B cell (primary cell): ENCODE measurements at places on chromosomes 6 and 20. TPM values are rescaled to one million over a fixed set of nuclear protein-coding genes. Genes with fewer than 3 reads are reported as not detected.

DNA sequence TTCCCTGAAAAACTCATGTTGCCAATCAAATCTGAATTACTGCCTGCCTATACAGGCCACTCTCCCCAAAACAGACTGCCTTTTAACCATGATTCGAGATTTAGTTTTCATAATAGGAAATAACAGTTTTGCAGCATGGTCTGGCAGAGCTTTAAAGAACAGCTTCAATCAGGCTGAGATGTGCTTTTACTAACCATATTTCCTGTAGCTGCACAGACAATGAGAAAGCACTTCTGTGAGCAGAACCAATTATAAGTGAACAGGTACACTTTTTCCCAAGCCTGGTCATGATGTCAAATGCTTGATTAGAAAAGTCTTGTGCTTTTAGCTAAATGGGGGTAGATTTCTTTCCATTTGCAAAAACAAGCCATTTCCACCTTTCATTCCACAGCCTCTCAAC lies 108.2 kb downstream of the THEMIS start:
- no peak for DNase-seq

GRCh38 chr20:39225978-39226377 lies 263.8 kb downstream of the DHX35 start:
- no peak for DNase-seq

DNA sequence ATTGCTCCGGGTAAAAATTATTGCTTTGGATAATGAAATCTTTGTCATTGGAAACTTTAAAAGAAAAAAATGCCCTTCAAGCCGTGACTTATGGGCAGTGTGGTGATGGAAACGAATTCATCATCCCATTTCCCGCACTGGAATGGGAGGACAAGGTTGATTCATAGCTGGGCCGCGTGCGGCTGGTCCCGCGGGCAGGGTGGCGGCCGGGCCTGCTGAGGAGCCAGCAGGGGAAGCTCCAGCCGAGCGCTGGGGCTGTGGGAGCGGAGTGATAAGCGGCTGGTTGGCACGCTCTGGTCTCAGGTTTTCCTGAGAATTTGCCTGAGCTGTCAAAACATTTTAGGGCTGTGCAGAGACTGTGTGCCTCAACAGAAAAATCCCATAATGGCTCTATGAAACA lies 351.7 kb downstream of the CDC5L start:
- DNase-seq = no peak

DNA sequence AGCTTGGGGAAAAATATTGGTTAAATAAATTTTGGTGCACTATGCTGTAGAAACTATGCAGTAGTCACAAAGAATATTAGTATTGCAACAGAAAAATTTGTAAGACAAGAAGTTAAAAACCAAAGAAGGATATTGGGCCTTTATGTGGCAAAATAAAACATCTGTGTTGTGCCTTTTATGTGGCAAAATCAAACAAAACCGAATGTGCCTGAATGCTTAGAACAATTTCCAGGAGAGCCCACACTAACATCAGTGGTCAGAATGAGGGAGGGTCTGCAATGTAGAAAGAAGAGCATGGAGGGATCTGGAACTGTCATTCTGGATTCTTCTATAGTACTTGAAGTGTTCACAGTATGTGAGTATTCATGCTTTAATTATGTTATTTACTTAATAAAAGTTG lies 75.2 kb downstream of the L3MBTL3 start:
- no peak for DNase-seq

GRCh38 chr6:149694921-149695320 lies 23.0 kb downstream of the LATS1 start:
- DNase-seq = no peak

DNA sequence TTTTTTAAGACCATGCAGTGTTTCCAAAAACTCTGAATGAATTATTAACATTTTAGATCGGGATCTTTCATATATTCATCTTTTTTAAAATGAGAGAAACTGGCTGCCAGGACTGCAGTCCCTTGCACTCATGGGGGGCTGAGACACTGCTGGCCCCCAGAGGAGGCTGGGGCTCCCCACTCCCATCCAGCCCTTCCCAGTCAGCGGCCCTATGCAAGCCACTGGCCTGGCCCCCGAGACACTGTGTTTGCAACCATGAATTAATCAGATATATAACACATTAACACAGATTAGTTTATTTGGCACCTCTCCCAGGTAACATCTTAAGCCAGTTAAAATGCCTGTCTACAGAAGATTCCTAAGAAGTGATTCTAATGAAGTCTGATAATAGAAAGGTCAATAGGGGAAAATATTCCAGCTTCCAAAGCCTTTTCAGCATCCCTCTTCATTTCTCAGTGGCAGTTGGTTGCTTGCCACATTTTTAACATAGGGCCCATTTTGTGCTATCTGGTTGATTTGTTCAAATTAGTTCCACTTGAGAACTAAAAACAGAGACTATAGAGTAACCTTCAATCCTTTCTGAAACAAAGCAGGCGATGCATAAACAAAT lies 184.4 kb upstream of the FBXL4 start:
- DNase-seq = no peak

DNA sequence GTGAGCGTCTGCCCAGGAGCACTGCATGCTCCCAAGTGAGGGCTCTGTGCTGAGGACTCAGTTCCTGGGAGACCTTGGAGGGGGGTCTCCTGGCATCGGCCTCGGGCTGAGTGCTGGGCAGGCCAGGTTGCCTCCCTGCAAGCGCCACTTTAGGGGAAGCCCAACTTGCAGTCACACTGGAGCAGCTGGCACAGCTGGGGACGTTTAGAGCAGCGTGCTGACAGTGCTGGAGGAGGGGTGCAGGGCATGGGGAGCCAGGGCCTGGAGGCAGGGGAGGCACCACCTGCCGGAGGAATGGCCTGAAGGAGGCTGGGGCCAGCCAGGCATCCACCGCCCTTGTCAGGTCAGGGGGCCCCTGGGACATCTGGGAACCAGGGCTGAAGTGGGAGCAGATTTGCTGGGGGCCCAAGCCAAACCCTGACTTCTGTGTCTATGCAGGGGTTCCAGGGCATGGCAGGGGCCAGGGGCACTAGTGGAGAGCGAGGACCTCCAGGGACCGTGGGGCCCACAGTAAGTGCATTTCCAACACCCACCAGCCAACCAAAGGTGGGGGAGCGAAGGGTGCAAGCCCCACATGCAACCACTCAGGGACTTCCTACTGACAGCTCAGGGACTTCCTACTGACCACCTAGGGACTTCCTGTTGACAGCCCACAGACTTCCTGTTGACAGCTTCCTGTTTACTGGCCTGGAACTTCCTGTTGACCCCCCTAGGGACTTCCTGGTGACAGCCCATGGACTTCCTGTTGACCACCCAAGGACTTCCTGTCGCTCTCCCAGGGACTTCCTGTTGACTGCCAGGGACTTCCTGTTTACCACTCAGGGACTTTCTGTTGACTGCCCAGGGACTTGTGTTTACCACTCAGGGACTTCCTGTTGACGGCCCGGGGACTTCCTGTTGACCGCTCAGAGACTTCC lies 33.6 kb downstream of the COL20A1 start:
- DNase-seq = no peak

DNA sequence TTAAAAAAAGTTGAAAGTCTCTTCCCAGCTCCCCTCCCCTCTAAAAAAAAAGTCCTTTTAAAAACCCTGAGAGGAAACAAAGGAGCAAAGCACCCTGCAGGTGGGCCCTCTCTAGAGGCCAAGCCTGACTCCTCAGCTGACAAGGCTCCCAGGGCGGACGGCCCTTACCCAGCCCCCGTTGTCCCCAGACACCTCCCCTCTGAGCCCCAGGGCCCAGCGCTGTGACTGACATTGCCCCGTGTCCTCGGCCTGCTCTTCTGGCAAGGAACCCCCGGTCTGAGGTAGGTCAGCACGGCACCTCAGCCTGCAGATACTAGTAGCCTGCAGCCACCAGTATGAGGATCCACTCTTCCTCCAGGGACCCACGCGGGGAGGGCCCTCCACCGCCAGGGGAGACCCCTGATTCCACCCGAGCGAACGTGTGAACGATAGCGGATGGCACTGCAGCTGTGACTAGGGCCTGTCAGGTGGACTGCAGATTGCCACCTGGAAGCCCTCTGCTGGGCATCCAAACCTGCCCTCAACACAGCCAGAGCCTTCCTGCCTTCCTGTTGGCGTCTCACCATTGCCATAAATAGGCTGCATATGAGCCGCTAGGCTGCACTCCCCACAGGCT lies 34.2 kb downstream of the FOXC1 start:
- no peak for DNase-seq

DNA sequence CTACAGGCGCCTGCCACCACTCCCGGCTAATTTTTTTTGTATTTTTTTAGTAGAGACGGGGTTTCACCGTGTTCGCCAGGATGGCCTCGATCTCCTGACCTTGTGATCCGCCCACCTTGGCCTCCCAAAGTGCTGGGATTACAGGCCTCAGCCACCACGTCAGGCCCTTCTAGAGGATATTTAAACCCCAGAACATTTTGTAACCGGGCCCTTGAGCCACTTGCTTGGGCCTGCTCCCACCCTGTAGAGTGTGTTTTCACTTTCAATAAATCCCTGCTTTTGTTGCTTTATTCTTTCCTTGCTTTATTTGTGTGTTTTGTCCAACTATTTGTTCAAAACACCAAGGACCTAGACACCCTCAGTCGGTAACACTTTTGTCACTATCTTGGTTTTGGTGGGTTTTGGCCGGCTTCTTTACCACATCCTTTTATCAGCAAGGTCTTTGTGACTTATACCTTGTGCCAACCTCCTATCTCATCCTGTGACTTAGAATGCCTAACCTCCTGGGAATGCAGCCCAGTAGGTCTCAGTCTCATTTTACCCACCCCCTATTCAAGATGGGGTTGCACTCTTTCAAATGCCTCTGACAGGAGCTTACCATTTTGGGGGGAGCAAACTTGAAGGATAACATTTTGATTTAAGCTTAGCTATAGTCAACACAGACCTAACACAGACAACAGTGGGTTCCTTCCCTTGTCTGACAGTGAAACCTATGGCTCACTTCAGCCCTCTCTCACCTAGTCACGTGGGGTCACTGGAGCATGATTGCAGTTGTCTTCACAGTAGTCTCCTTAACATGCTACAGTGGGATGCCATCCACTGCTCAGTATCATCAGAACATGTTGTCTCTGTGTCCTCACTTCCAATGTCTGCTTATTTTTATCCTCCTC lies 27.9 kb upstream of the KIF6 start:
- DNase-seq = no peak

DNA sequence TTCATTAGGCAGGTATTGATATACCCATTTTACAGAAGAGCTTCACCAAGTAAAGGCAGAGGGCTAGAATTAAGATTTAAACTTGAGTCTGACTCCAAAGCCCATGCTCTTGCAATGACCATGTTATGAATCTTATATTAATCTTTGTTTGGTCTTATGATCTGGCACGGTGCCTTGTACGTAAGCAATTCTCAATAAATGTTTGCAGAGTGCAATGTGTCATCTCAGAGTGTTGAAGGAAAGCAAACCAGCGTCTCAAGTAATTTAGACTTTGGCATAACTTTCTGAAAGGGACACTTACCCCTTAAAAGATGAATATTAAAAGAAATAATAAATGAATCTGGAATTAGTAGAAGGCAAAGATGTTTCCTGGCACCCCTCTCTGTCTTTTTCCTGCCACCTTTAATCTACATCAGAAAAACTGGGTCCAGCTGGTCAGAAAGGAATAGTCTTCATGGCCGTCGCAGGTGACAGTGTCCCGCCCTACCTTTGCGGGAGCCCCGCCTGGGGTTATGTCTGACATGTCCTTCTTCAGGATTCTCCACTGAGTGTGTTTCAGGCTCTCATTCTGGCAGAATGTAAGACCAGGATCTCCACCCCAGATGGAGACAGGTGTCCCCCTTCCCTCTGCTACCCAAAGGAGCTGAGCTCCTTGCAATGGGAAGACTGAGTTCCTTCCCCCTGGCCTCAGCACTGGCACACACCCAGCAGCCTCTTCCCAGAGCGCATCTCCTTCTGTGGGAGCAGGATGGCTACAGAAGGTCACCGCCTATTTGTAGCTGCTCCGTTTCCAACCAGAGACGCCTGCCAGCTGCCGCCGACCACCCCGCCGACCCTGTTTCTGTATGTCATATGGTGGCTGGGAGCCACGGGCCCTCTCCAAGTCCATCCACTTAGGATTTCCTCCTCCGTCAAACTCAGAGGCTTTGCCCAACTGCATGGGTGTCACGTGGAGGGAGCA lies 266.3 kb upstream of the ECI2 start:
- DNase-seq = no peak

DNA sequence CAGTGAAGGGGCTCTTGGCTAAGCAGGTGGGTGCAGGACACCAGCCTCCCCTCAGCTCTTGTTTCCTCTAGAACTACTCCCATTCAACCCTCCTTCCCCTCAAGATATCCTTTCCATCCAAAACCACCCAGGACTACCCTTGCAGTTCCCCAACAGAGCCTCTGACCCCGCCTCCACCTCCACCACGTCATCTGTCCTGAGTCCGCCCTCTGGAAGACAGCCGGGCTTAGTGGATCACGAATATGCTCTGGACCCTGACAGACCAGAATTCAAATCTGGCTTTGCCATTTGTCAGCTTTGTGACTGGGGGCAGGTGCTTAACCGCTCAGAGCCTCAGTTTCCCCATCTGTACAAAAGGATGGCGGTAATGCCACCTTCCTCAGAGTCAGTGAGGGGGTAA lies 31.4 kb downstream of the TFEB start:
- no peak for DNase-seq

The PRKN gene
- 0.94 and 1.6 TPM in 2 replicates for polyA plus RNA-seq

The OR2J3 gene
- polyA plus RNA-seq = not detected in 2 replicates

The GPLD1 gene
- 1.6 and 1.9 TPM in 2 replicates for polyA plus RNA-seq

The C20orf141 gene
- polyA plus RNA-seq = not detected in 2 replicates

The SLC16A10 gene
- 0.06 and 0.85 TPM in 2 replicates for polyA plus RNA-seq

The E2F1 gene
- 2.4 and 3.6 TPM in 2 replicates for polyA plus RNA-seq

The PTCHD4 gene
- not detected in 2 replicates for polyA plus RNA-seq

The BCAS4 gene
- 38.3 and 44.8 TPM in 2 replicates for polyA plus RNA-seq

The RIOK1 gene
- polyA plus RNA-seq = 13.9 and 36.0 TPM in 2 replicates
